Coronary artery (tissue), 2 donors: ENCODE measurements at places on chromosomes 6 and 20.

DNA sequence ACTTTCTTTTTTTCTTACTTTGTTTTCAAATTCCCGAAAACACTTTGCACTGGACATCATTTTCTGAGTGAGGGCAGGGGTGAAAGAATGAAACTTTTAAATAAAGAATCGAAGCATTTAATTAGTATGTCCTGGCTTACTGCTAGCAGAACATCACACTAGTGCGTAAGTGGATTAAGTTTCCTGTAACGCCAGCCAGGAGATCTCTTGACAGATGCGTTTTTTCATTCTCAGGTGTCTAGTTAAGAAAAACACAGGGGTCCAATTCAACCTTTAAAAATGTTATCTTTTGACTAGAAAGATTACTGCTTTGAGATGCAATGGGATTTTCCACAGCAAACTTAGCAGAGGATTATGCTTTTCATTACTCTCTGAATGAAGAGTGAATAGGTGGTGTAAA is 858.8 kb upstream of the EPHA7 start:
- no peak for DNase-seq

DNA sequence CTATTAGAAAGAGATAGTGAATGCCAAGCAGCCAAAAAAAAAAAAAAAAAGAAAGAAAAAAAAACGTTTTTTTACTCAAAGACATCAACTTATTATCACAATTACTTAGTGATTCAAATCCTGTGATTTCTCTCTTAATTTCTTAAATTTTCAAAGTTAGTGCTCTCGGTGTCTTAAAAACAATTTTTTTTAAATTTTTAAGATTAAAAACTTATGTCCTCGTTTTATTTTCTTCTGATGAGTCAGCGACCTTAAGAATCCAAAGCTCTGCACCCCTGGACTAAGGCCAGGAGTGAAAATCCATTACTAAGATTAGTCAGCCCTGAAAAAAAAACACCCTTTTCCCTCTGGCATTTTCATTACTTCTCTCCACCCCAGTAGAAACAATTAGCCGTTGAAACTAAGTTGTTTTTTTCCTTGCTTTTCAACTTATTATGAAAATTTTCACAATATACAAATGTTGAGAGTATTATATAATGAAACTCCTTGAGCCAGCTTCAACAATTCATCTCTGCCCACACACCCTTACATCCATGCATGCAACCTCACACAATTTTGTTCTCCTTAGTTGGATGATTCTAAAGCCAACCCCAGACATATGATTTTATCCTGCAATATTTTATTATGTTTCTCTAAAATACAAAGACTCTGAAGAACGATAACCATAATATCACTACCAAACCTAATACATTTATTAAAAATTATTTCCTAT is 85.6 kb upstream of the CARMIL1 start:
- DNase-seq, result no peak

GRCh38 chr6:169710009-169710408 is 8.1 kb downstream of the C6orf120 start:
- DNase-seq, result no peak

DNA sequence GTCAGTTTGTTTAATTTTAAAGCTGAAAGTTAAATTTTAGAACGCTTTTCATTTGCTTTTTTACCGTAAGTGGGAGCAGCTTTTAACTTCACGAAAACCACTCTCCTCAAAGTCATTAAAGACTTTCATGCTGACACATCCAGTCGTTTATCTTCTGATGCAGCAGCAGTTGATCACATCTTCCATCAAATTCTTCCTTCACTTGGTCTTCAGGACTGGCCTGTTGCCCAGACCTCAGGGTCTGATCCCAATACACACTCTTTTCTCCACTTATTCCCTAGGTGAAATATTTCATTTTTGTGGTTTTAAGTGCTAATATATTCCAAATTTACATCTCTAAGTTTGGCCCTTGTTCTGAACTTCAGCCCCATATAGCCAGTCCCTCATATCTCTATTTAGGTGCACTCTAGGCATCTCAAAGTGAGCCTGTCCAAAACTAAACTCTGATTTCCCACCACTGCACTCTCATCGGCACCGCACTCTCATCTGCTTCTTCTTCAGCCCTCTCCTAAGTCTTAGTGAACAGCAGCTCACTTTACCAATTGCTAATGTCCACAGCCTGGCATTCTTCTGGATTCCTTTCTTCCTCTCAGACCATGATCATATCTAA is 20.4 kb downstream of the AFDN start:
- DNase-seq, result no peak

- DNase-seq, result no peak
These were observed 172.8 kb upstream of the CITED2 start for GRCh38 chr6:139547122-139547776.

- no peak for DNase-seq
These were observed 37.6 kb downstream of the NRN1 start for GRCh38 chr6:5968817-5969734.

DNA sequence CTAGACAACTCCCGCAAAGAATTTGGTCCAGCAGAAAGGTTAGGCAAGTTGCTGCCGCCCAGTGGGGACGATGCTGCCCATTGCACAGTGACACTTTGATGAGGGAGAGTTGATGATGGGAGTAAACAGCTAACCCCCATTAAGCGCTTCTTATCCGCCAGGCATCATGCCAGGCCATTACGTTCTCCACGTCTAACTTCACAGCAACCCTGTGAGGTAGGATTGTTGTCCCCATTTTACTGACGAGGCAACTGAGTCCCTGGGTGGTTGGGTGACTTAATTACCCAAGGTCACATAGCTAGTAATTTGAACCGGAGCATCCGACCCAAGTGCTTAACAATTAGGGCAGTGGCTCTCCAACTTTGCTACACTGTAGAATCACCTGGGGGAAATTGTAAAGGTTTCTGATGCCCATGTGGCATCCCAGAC is 738 bp downstream of the RALGAPB start:
- DNase-seq, result no peak

GRCh38 chr6:43292341-43292740 is 5.7 kb upstream of the SLC22A7 start:
- no peak for DNase-seq

GRCh38 chr20:25372584-25373336 is 17.9 kb downstream of the ABHD12 start:
- no peak for DNase-seq

DNA sequence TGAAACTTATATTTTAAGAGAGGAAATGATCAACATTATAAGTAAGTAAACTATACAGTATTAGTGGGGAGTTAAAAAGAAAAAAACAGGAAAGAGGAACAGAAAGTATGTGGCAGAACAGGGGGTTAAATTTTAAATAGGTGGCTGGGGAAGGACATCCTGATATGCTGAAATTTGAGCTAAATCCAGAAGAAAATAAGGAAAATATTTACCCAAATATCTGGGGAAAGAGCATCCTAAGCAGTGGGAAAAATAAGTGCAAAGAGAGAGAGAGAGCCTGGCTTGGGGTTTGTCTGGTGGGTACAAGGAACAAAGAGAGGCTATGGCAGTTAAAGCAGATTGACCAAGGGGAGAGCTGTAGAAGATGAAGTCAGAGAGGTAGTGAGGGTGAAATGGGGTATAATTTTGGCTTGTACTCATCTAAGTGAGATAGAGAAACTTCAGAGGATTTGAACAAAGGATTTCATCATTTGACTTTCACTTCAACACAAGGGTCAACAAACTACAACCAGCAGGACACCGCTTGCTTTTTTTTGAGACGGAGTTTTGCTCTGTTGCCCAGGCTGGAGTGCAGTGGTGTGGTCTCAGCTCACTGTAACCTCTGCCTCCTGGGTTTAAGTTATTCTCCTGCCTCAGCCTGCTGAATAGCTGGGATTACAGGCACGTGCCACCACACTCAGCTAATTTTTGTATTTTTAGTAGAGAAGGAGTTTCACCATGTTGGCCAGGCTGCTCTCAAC is 328.4 kb upstream of the CNR1 start:
- DNase-seq, result no peak

- DNase-seq, result no peak
These were observed 58.5 kb upstream of the EZR start for GRCh38 chr6:158877716-158878115.
